ENCODE measurements at places on chromosomes 11 and 22.

GRCh38 chr11:86176165-86176884 is 68.2 kb upstream of the EED start:
- H3K27me3 ChIP-seq: no peaks in the 10 kb centered on the region
- DNase-seq: no peak
- H3K4me1 ChIP-seq: peaks cover 6% of the 10 kb centered on the region
- H3K27ac ChIP-seq: no peak overlapping the region
- H3K4me3 ChIP-seq: no peak overlapping the region
- H3K36me3 ChIP-seq: no peaks in the 10 kb centered on the region

- no peaks in the 10 kb centered on the region for H3K36me3 ChIP-seq
- H3K27me3 ChIP-seq: no peaks in the 10 kb centered on the region
- peaks cover 18% of the 10 kb centered on the region for H3K4me1 ChIP-seq
- peak overlapping the region; percentile 95 for H3K27ac ChIP-seq
- H3K4me3 ChIP-seq: peak overlapping the region; percentile 63
These were observed 1.4 kb upstream of the PIM3 start for GRCh38 chr22:49958931-49959781.

GRCh38 chr11:6526411-6527135 is 29.5 kb downstream of the DNHD1 start:
- H3K27me3 ChIP-seq: no peaks in the 10 kb centered on the region
- H3K4me1 ChIP-seq: no peaks in the 10 kb centered on the region
- no peak overlapping the region for H3K4me3 ChIP-seq
- no peak overlapping the region for H3K27ac ChIP-seq
- H3K36me3 ChIP-seq: no peaks in the 10 kb centered on the region
- DNase-seq: no peak

GRCh38 chr11:35529971-35530495 is 4.6 kb upstream of the PAMR1 start:
- H3K4me1 ChIP-seq: peaks cover 9% of the 10 kb centered on the region
- no peak for DNase-seq
- no peaks in the 10 kb centered on the region for H3K36me3 ChIP-seq
- H3K4me3 ChIP-seq: no peak overlapping the region
- H3K27ac ChIP-seq: no peak overlapping the region

DNA sequence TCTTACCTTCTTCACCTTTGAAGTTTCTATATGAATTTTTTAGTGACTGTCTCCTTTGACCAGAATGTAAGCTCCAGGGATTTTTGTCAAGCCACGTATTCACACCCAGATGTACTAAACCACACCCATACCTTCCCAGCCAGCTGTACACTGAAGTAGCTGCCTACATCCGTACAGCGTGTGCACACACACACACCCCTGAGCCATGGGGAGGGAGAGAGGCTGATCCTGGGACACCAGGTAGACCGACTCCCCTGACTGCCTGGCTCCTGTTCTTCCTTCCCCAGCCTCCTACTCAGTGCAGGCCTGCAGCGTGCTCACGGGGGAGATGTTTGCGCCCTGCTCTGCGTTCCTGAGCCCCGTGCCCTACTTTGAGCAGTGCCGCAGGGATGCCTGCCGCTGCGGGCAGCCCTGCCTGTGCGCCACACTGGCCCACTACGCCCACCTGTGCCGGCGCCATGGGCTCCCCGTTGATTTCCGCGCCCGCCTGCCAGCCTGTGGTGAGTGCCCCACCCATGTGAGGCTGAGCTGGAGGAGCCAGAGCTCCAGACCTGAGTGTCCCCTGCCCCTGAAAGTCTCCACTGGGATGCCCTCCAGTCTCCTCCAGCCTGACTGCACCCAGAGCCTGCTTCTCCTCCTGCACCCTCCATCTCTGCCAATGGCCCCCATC is 25.9 kb downstream of the OTOG start:
- H3K4me1 ChIP-seq: no peaks in the 10 kb centered on the region
- no peak for DNase-seq
- H3K36me3 ChIP-seq: no peaks in the 10 kb centered on the region
- no peak overlapping the region for H3K27ac ChIP-seq

DNA sequence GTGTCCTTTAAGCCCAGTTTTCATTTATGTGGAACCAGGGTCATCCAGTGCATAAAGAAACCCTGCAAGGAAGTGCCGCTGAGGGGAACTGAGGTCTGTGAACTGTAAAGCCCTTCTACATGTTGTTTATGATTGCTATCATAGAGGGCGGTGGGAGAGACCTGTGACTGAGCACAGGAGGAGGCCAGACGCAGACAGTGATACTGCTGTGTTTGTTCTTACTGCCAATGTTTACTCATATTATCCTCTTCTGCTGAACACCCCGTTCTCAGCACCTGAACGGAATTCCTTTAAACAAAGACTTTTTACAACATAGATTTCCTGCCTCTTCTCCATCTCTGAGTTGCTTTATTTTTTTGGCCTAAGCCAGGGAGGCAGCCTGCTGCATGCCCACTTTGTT is 967 bp upstream of the GALNT18 start:
- H3K4me3 ChIP-seq: no peak overlapping the region
- H3K27ac ChIP-seq: peak overlapping the region; percentile 44
- no peaks in the 10 kb centered on the region for H3K27me3 ChIP-seq

- no peaks in the 10 kb centered on the region for H3K4me1 ChIP-seq
- H3K36me3 ChIP-seq: no peaks in the 10 kb centered on the region
- no peak for DNase-seq
- no peaks in the 10 kb centered on the region for H3K27me3 ChIP-seq
These were observed 8.9 kb downstream of the KCNJ4 start for GRCh38 chr22:38446018-38446601.

DNA sequence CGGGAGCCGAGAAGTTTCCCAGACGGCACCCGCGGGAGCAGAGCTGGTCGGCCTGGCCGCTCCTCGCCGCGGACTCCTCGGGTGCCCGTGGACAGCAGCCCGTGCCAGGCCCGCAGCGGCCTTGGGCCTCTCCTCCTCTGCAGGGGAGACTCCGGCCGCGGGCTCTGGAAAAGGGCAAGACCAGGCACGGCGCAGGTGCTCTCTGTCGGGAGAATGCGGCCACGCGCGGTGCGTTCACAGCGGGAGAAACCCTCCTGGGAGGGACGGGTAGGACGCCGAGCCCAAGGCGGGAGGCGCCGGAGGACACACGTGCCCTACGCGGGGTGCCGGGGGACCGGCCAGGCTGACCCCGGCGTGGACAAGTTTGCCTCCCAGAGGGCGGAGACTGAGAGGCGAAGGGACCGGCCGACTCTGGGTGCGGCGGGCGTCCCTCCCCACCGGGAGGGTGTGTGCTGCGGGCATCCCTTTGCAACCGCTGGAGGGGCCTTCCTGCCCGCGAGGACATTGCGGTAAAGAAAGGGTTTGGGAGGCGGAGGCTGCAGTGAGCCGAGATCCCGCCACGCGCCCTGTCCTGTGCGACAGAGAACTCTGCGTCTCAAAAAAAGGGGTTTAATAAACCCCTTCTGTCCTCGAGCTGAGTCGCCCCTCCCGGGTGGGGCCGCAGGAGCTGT is 2.3 kb downstream of the IFITM1 start:
- H3K4me1 ChIP-seq: peaks cover 20% of the 10 kb centered on the region
- H3K27ac ChIP-seq: peak overlapping the region; percentile 92
- H3K27me3 ChIP-seq: no peaks in the 10 kb centered on the region
- H3K4me3 ChIP-seq: peak overlapping the region; percentile 71
- DNase-seq: no peak

- H3K4me1 ChIP-seq: no peaks in the 10 kb centered on the region
- H3K27me3 ChIP-seq: no peaks in the 10 kb centered on the region
- H3K36me3 ChIP-seq: no peaks in the 10 kb centered on the region
- H3K27ac ChIP-seq: no peak overlapping the region
- H3K4me3 ChIP-seq: no peak overlapping the region
- DNase-seq: peak; percentile 39
These were observed 27.4 kb upstream of the ST14 start for GRCh38 chr11:130131961-130132850.

GRCh38 chr11:21921151-21921550 is 271.7 kb upstream of the ANO5 start:
- H3K27me3 ChIP-seq: no peaks in the 10 kb centered on the region
- no peaks in the 10 kb centered on the region for H3K4me1 ChIP-seq
- no peak overlapping the region for H3K27ac ChIP-seq
- H3K36me3 ChIP-seq: no peaks in the 10 kb centered on the region

- no peak overlapping the region for H3K27ac ChIP-seq
- peaks cover 14% of the 10 kb centered on the region for H3K4me1 ChIP-seq
- no peaks in the 10 kb centered on the region for H3K27me3 ChIP-seq
- no peak for DNase-seq
- H3K4me3 ChIP-seq: no peak overlapping the region
- H3K36me3 ChIP-seq: no peaks in the 10 kb centered on the region
These were observed 2.2 kb downstream of the RIN1 start for GRCh38 chr11:66333896-66334604.

- H3K4me3 ChIP-seq: no peak overlapping the region
- H3K27ac ChIP-seq: no peak overlapping the region
- H3K27me3 ChIP-seq: no peaks in the 10 kb centered on the region
These were observed 77.6 kb upstream of the IGLL5 start for GRCh38 chr22:22810018-22810427.

- H3K27ac ChIP-seq: no peak overlapping the region
- H3K36me3 ChIP-seq: no peaks in the 10 kb centered on the region
- no peak for DNase-seq
- no peak overlapping the region for H3K4me3 ChIP-seq
- no peaks in the 10 kb centered on the region for H3K27me3 ChIP-seq
- H3K4me1 ChIP-seq: peaks cover 7% of the 10 kb centered on the region
These were observed 333.9 kb upstream of the C11orf87 start for GRCh38 chr11:109088086-109088485.

DNA sequence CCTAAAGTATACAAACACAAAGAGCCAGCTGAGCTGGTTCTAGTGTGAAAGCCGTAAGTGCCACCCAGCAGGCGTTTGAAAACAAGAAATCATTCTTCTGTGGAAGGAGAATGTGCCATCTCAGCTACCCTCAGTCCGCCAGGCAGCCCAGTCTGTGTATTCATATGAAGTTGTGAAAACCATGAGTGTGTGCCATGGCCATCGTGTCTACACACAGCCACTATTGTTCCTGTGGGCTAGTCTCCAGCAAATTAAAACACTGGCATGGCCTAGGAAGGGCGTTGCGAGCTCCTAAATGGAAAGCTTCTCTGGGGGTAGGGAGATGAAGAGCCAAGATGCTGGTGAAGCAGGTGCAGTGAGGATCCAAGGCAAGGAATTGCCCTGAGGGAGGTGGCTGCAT is 51.5 kb upstream of the HORMAD2 start:
- H3K27ac ChIP-seq: no peak overlapping the region
- no peaks in the 10 kb centered on the region for H3K27me3 ChIP-seq
- H3K4me3 ChIP-seq: no peak overlapping the region
- H3K4me1 ChIP-seq: no peaks in the 10 kb centered on the region
- H3K36me3 ChIP-seq: no peaks in the 10 kb centered on the region

DNA sequence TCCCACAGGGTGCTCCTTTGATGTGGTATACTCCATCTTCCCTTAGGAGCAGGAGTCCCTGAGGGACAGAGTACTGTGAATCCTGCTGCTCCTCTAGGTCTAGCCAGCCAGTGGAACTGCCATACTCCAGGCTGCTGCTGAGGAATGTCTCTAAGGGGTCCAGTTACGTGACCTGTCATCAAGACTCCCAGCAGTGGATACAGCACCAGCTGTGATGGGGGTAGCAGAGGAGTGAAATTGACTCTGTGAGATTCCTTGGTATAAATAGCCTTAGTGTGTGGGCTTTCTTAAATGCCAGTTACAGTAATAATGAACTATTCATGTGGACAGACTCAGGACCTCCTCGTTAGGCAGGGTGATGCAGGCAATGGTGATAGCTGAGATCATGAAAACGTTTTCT is 140.4 kb upstream of the LUZP2 start:
- H3K4me1 ChIP-seq: no peaks in the 10 kb centered on the region
- no peak for DNase-seq
- H3K27me3 ChIP-seq: no peaks in the 10 kb centered on the region
- no peak overlapping the region for H3K27ac ChIP-seq

DNA sequence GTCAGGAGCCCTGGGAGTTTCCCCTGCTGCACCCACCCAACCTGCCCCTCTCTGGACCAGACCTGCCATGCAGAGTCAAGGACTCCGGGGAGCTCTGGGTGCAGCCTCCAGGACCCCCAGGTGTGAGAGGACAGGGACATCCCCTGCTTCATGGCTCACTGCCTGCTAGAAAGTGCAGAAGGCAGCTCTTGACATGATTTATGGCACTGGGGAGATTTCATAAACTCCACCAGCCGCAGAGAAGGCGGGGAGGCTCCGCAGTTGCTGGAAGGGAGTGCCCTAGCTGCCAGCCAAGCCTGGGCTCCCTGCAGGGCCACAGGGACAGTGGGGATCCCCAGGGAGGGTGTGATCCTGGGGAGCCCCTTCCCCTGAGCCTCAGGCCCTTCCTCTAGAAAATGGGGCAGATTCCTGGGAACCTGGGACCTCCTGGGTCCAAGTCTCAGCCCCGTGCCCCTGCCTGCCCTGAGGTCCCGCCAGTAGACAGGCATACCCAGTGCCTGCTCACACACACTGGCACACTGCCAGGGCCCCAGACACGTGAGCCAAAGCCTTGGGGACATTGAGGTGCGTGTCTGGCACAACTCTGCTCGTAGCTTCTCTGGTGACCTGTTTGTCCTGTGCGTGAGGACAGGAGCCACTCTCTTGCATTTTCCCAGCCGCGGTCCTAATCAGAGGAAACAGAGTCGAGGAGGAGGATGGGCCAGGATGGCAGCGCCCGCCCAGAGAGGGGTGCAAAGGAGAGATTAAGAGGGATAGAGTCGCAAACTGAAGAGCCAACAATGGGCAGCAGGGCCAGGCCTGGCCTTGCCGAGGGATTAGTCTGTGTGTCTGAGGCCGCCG is 13.8 kb downstream of the CABP7 start:
- no peak overlapping the region for H3K4me3 ChIP-seq
- DNase-seq: no peak
- H3K27me3 ChIP-seq: no peaks in the 10 kb centered on the region
- H3K27ac ChIP-seq: no peak overlapping the region
- no peaks in the 10 kb centered on the region for H3K36me3 ChIP-seq

DNA sequence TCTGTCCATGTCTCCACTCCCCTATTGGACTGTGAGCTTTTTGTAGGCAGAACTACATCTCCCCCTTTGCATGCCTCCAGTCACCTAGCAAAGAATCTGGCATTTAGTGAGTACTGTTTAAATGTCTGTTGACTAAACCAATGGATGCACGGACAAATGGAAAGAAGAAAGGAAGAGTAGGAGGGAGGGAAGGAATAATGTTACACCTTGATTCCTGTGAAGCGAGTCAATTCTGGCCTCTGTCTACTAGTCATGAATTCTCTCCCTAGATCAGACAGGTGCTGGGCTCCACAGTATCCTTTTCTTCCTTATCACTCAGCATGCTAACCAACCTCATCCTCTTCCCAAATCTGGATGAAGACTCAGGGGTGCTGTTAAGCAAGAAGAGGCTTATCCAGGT is 33.6 kb downstream of the GALNT18 start:
- H3K27ac ChIP-seq: no peak overlapping the region
- H3K4me1 ChIP-seq: no peaks in the 10 kb centered on the region
- no peak for DNase-seq
- H3K4me3 ChIP-seq: no peak overlapping the region
- H3K36me3 ChIP-seq: no peaks in the 10 kb centered on the region

GRCh38 chr11:74877132-74877531 is 71.8 kb downstream of the XRRA1 start:
- no peaks in the 10 kb centered on the region for H3K36me3 ChIP-seq
- H3K4me1 ChIP-seq: no peaks in the 10 kb centered on the region
- no peak overlapping the region for H3K27ac ChIP-seq
- H3K27me3 ChIP-seq: no peaks in the 10 kb centered on the region

GRCh38 chr11:36195496-36196354 is 93.5 kb downstream of the COMMD9 start:
- peaks cover 14% of the 10 kb centered on the region for H3K4me1 ChIP-seq
- H3K4me3 ChIP-seq: no peak overlapping the region
- H3K36me3 ChIP-seq: no peaks in the 10 kb centered on the region
